ENCODE measurements at places on chromosomes 12 and 14.

DNA sequence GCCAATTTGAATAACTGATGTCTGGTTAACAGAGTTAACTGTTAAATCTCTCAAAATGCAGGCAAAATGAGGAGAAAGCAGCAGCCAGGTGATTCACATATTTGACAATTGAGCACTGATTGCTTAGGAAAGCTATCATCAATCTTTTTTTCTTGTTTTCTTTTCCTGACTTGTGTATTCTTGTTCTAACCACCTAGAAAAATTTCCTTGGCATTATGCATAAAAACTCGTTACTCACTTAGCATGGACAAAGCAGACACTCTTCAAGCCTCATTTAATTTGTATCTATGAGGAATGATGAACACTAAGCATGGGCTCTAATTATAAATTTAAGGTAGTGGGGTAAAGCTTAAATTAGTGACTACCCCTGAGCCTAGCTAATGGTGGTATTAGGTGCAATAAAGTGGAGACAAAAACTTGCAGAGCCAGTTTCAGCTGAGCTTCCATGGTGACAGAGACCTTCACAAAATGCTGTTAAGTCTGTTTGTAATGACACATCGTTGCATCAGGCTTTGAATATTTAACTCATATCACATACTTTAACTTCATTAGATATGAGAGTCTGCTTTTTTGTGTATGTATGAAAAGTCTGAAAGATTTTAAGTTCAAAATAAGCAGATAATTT is 52.0 kb downstream of the RASSF9 start:
- no peak overlapping the region for H3K4me3 ChIP-seq
- no peak for DNase-seq
- no peaks in the 10 kb centered on the region for H3K27me3 ChIP-seq
- H3K4me1 ChIP-seq = no peaks in the 10 kb centered on the region
- H3K36me3 ChIP-seq = no peaks in the 10 kb centered on the region

DNA sequence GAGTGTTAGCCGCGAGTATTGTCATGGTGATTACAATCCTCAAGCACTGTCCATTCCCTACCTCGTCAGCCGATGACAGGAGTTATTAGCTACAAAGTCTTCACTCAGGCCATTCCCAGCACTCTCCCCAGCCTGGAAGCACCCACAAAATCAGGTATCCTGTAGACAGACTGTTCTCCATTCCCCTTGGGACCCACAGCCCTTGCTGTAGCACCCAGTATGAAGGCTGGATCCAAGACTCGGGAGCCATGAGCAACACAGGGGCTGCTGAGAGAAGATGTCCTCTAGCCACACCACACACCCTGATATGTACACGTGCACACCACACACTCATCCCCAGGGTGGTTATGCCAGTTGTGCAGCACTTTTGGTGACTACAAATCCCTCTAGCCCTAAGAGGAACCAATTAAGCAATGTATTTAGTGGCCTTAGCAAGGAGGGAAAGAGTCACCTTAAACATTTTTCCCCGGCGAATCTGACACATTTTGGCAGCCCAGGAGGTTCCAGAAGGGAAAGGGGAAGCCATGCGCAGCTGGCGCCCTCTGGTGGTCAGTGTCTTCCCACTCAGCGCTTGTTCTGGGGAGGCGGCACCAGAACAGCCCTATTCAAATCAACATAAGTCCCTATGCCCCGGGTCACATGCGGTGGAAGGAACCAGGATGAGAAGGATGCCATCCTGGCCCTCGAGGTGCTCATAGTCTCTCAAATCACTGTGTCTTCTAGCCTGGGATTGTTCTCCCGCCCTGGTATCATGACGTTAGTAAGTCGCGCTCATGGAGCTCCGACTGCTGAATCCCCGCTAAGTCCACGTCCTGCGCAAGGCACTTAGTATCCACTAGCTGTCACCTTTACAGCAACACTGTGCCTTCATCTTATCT is 96.9 kb downstream of the GCH1 start:
- H3K36me3 ChIP-seq = no peaks in the 10 kb centered on the region
- H3K27ac ChIP-seq = no peak overlapping the region
- H3K4me1 ChIP-seq = peaks cover 13% of the 10 kb centered on the region
- H3K4me3 ChIP-seq = no peak overlapping the region
- H3K27me3 ChIP-seq = no peaks in the 10 kb centered on the region

- peaks cover 11% of the 10 kb centered on the region for H3K4me1 ChIP-seq
- no peak overlapping the region for H3K27ac ChIP-seq
- H3K27me3 ChIP-seq = peaks cover 35% of the 10 kb centered on the region
Measured at GRCh38 chr12:117970334-117970733, 1.5 kb upstream of the KSR2 start.

DNA sequence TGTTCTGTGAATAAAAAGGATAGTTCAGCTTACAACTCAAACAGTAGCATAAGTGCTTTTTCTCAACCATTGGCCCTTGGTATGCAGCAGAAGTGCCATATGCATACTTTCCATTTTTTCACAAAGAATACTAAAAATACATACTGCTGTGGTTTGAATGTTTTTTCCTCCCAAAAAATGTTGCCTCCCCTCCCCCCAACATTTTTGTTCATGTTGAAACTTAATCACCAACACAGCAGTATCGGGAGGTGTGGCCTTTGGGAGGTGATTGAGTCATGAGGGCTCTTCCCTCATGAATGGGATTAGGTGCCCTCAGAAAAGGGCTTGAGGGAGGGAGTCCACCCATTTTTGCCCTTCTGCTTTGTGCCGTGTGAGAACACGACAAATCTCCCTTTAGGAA is 198.6 kb downstream of the ESR2 start:
- no peak overlapping the region for H3K27ac ChIP-seq
- peaks cover 4% of the 10 kb centered on the region for H3K36me3 ChIP-seq
- DNase-seq = no peak
- no peak overlapping the region for H3K4me3 ChIP-seq
- no peaks in the 10 kb centered on the region for H3K4me1 ChIP-seq
- H3K27me3 ChIP-seq = no peaks in the 10 kb centered on the region

DNA sequence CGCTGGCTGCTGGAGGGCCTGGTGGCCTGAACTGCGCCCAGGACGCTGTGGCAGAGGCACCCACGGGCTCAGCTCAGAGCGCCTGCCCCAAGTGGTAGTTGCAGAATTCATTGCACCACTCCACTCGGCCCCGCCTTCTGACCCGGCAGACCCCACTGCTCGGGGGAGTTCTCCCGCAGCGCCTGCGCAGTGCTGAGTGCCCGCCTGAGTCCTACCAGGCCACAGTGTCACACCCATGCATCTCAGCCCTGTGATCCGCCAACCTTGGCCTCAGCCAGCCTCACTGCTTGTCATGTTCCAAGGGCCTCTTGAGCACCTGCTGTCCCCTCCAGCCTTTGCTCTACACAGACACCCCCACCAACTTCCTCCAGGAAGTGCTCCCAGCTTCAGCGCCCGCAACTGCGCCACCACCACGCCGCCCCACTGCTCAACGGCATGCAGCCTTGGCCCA is 12.2 kb downstream of the DEGS2 start:
- H3K36me3 ChIP-seq = no peaks in the 10 kb centered on the region
- no peak overlapping the region for H3K27ac ChIP-seq
- no peak for DNase-seq
- no peaks in the 10 kb centered on the region for H3K4me1 ChIP-seq
- H3K27me3 ChIP-seq = peaks cover 9% of the 10 kb centered on the region

DNA sequence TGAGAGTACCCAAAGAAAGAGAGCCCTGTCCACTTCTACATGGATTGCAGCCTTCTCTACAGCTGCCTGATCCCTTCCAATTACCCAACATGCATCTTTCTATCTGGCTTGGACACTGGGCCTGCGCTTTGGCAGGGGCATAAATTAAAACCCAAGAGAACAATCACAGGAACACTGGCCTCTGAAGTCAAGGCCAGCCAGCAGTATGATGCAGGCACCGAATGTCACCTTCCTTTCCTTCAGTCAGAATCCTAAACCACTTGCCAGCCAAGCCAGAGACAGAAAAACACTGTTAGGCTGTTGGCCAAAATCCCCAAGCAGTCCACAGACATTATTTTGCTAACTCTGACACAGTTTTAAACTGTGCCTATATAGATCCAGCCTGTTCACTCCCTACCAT is 113.7 kb downstream of the DUSP6 start:
- no peaks in the 10 kb centered on the region for H3K4me1 ChIP-seq
- no peaks in the 10 kb centered on the region for H3K27me3 ChIP-seq
- H3K36me3 ChIP-seq = no peaks in the 10 kb centered on the region
- no peak for DNase-seq
- no peak overlapping the region for H3K4me3 ChIP-seq

DNA sequence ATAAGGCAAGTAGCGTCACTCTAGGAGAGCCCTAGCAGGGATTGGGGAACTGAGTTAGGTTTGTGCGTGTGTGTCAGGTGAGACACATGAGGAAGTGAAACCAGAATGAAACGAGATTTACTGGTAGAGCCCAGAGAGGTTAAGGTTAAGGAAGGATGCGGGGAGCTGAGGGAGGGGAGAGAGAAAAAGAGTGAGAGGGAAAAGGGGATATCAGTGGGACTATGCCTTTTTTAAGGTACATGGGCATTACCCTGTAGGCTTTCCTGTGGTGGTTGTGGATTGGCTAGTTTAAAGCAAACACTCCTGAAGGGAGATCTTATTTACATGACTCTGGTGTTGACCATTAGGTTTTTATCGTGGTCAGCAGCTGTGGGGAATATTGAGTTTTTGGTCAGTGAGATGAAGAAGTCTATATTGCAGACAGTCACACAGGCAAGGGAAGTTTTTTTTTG is 13.9 kb downstream of the ZDHHC17 start:
- no peak for DNase-seq
- H3K4me1 ChIP-seq = peaks cover 77% of the 10 kb centered on the region
- peaks cover 4% of the 10 kb centered on the region for H3K36me3 ChIP-seq
- H3K27ac ChIP-seq = no peak overlapping the region
- H3K4me3 ChIP-seq = no peak overlapping the region
- H3K27me3 ChIP-seq = no peaks in the 10 kb centered on the region

DNA sequence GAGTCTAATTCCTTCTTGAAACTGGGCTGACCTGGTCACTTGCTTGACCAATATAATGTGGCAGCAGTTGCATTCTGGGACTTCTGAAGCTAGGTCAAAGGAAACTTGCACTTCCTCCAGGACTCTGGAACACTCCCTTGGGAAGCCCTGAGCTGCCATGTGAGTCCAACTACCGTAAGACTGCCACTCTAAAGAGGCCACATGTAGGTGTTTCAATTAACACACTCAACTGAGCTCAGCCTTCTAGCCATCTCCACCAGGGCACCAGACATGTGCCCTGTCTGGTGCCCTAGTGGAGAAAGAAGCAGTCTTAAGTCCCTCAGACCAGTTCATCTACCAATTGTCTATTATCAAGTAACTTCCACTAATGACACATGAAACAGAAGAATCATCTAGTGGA is 6.1 kb upstream of the TEP1 start:
- no peaks in the 10 kb centered on the region for H3K27me3 ChIP-seq
- no peak for DNase-seq
- H3K36me3 ChIP-seq = no peaks in the 10 kb centered on the region
- H3K27ac ChIP-seq = no peak overlapping the region
- H3K4me3 ChIP-seq = no peak overlapping the region
- H3K4me1 ChIP-seq = peaks cover 8% of the 10 kb centered on the region

DNA sequence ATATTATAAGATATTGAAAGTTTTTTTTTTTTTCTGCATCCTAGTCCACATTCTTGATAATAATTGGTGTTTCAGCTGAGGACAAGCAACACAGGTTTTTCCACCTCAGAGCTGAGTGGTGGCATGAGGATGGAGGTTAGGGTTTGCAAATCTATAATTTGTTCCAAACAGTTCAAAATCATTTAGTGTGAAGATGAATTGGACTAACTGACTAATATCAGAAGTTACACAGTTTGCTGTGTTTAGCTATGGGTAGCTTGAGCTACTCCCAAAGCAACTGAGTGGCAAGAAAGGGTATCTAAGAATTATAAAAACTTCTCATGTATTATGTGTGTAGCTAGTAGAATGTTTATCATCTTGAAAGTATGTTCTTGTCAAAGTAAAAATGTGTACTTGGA is 17.1 kb downstream of the EID3 start:
- H3K4me1 ChIP-seq = no peaks in the 10 kb centered on the region
- H3K4me3 ChIP-seq = no peak overlapping the region

- H3K36me3 ChIP-seq = no peaks in the 10 kb centered on the region
- peak; percentile 26 for DNase-seq
- H3K4me3 ChIP-seq = peak overlapping the region; percentile 73
- H3K27me3 ChIP-seq = no peaks in the 10 kb centered on the region
- peak overlapping the region; percentile 22 for H3K27ac ChIP-seq
Measured at GRCh38 chr12:68746572-68747180, 700 bp downstream of the SLC35E3 start.

DNA sequence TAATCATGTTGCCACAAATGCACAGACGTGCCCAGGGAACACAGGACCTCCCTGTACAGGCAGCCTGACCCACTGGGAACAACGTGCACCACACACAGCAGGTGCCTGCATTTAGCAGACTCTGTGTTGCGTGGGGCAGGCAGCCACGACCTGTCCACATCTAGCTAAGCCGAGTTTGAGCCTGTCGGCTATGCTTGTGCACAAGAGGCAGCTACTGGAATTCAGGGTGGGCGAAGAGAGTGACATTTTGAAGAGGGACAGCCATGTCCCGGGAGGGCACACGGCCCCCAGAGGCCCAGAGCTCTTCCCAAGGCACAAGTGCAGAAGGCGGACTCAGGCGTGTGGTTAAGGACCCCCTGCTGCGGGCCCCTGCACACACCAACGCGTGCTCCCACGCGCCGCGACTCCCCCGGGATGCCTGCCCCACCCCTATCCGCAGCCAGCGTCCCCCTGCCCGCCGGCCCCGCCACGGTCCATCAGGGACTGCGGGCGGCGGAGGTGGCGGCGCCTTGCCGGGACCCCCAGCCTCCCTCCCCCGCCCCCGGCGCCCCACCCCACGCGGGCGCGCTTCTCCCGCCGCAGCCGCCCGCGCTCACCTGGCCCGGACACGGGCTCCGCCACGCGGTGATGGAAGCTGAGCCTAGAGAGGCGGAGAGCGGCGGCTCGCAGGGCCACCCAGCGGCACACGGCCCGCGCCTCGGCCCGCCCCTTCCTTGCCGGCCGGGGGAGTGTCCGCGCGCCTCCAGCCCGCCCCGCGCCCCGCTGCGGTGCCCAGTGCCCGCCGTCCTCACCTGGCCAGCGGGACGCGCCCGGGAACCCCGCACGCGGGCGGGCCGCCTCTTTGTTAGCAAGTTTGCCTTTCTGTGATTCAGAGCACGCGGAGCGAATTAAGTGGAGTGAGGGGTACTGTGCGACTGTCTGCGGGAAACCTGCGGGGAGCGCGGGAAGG is 125.3 kb upstream of the PRMT8 start:
- H3K4me1 ChIP-seq = peaks cover 19% of the 10 kb centered on the region
- H3K27ac ChIP-seq = no peak overlapping the region
- DNase-seq = no peak
- H3K27me3 ChIP-seq = no peaks in the 10 kb centered on the region
- peak overlapping the region; percentile 51 for H3K4me3 ChIP-seq
